Ureter (tissue), 1 donor: ENCODE measurements at places on chromosomes 7 and 10. TPM values are rescaled to one million over a fixed set of nuclear protein-coding genes. Genes with fewer than 3 reads are reported as not detected.

- no peak for DNase-seq
Observed at GRCh38 chr10:69065406-69066361, 22.2 kb upstream of the SRGN start.

DNA sequence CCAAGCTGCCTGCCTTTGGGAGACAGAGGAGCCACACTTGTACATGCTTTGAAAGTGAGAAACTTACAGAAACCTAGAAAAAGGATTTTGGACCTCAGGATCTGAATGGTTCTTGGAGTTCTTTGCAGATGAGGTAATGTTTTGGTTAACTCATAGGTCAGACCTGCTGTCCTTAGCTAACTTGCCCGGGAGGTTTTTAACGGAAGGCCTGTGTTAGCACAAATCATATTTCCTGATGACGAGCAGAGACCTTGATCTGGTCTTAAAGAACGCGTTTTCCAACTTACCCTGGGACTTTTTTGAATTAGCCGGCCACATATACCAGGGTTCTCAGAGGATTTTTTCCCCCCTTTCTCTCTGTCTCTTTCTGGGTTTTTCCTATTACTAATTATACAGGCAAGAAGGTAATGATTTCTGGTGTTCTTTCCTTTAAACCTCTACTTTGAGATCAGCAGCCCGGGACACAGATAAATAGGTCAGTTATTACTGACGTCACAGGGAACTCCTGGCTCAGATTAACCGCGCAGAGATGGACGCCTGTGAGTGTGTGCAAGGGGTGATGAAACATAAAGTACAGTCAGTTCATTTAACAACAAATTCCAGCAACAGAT is 101.7 kb upstream of the KLF6 start:
- DNase-seq: no peak

GRCh38 chr7:99132595-99133321 is 11.2 kb downstream of the SMURF1 start:
- DNase-seq: no peak

Gene PHKG1
- total RNA-seq: 3.1 TPM

Gene SCART1
- total RNA-seq: 5.3 TPM

GRCh38 chr10:122699796-122700455 is at the start of gene C10orf120:
Gene C10orf120, minus strand, starts transcription at chr10:122699846. Its CDS starts 56 bp downstream, at chr10:122699790.
- no peak for DNase-seq

DNA sequence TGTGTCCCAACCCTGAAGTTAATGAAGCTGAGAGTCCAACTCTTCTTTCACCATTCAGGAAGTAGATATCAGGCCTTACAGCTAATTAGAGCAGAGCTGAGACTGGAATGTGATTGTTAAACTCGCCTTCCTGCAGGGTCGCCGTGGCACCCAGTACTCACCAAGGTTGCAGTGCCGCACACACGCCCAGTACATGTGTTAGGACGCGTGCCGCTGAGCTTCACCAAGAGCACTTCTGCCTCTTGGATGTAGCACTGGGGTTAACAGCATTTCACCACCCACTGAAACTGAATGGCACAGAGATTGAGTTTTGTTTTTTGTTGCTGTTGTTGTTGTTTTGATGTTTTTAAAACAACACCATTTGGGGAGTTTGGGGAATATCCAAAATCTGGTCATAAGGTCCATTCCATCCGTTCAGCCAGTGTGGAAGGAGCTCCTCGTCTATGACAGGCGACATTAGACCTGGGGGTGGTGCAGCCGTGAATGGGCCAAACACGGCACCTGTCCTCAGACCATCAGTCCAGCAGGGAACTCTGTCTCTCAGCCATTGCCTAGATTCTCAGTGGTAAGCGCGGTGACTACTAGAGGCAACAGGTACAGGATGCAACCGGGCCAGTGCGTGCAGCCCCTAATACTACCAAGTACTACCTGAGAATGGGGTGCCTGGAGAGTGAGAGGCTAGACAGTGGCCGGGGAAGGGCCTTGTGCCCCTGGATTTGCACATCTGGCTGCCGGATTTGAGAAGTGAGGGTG is 21.9 kb downstream of the WIPI2 start:
- DNase-seq: no peak

GRCh38 chr7:131548371-131548770 is 8.1 kb downstream of the PODXL start:
- DNase-seq: no peak

Gene VGF
- total RNA-seq: not detected

DNA sequence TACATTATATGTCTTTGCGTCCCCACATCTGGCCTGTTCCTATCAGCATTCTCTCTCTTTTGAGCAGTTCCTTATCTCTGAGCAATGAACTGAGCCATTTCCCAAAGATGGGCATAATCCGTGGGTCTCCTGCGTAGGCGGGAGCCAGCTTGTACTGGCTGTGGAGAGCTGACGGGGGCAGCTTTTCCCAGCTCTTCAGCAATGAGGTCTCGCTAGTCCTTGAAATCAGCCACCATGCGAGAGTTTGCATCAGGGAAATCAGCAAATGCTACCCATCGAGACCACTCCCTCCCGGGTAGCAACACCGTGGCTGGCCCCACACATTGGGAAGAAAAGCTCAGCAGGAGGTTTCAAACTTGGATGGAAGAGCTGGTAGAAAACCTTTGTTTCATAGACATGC is 51.9 kb upstream of the FAM180A start:
- DNase-seq: no peak

- DNase-seq: no peak
Observed at GRCh38 chr7:151398446-151399304, 11.2 kb downstream of the WDR86 start.

- DNase-seq: no peak
Observed at GRCh38 chr7:83101530-83101929, 61.2 kb downstream of the PCLO start.

DNA sequence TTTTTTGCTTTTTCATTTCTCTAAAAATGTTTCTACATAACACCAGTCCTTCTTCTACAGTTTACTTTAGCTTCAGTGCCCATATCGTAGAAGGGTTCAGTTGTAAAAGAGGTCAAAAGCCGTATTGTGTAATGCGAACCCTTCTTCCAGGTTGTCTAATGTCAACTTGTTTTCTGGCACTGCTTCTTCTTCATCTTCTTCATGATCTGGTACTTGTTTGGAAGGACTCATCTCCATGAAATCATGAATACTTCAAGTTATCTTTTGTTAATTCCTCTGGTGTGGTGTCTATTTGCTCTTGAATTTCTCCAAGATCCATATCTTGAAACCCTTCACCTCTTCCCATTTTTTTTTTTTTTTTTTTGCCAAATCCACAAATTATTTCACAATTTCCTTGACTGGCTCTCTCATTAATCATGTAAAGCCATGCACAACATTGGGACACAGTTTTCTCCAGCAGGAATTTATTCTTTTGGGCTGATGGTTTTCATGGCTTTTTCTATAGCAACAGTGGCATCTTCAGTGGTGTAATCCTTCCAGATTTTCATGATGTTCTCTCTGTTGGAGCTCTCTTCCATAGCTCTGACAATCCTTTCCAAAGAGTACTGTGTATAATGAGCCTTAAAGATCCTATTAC is 85.1 kb downstream of the CPED1 start:
- DNase-seq: no peak
